ENCODE measurements at places on chromosomes 1 and 21.

GRCh38 chr1:108050911-108051629 lies 86.1 kb upstream of the VAV3 start:
- DNase-seq, result no peak
- no peak overlapping the region for H3K4me3 ChIP-seq
- no peak overlapping the region for H3K27ac ChIP-seq
- H3K4me1 ChIP-seq, result no peaks in the 10 kb centered on the region
- no peaks in the 10 kb centered on the region for H3K36me3 ChIP-seq
- peaks cover 2% of the 10 kb centered on the region for H3K27me3 ChIP-seq

DNA sequence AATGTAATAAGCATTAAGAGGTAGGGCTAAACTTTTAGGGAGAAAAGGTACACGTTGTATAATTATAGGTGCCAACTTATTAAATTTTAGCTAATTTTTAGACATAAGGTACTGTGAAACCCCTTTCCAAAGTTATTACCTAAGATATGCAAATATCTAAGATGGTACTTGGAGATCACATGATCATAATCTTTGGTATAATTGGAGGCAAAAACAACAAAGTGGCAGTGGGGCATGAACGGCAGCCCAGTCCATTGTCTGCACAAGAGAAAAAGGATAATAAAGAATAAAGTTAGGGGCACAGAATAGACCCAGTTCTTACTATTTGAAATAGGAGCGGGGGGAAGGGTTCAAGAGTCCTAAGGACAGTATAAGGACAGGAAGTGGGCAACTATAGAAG lies 51.2 kb downstream of the DESI2 start:
- H3K4me3 ChIP-seq, result no peak overlapping the region
- DNase-seq, result no peak
- H3K27ac ChIP-seq, result no peak overlapping the region
- no peaks in the 10 kb centered on the region for H3K27me3 ChIP-seq

- no peak for DNase-seq
- no peaks in the 10 kb centered on the region for H3K36me3 ChIP-seq
- no peaks in the 10 kb centered on the region for H3K27me3 ChIP-seq
- no peaks in the 10 kb centered on the region for H3K4me1 ChIP-seq
- H3K27ac ChIP-seq, result no peak overlapping the region
Observed at GRCh38 chr1:178683291-178683690, 41.8 kb upstream of the RALGPS2 start.

DNA sequence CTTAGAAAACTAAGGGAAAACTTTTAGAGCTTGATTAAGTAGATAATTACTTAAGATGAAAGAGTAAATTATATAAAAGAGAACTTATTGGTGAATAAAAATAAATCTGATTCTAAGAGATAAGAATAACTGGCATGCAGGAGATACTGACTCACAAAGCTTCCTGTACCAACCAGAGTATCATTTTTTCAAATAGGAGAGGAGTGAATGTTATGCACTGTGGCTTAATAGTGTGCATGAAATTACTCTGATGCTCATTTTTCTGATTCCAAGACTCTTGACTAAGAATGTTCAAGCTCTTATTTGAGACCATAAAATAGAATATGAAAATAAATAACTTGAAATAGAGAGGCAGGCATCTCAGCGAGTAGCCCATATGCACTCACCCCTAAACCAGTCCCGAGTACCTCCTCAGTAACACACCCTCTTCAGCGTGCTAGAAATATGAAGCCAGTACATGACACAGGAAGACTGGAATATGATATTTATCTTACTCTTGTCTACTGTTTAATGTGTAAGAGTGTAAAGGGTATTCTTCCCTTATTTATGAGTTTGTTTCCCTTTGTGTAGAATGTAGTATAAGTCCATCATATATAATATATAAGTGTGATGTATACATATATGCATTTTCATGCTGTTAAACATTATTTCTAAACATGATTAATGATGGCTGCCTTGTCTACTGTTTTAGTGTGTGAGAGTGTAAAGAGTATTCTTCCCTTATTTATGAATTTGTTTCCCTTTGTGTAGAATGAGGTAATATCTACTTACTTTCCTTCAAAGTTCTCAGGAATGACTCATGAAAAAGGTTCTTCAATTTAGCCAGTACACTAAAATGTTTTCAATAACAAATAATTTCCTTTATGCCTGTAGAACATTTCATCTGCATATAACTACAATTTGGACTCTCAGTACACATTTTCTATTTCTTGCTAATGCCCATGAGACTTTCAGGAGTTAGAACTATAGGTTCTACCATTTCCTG lies 99.2 kb upstream of the PALMD start:
- no peaks in the 10 kb centered on the region for H3K36me3 ChIP-seq
- DNase-seq, result no peak
- H3K4me3 ChIP-seq, result no peak overlapping the region
- H3K4me1 ChIP-seq, result peaks cover 21% of the 10 kb centered on the region
- no peaks in the 10 kb centered on the region for H3K27me3 ChIP-seq
- H3K27ac ChIP-seq, result peak overlapping the region; percentile 62

GRCh38 chr1:167905182-167905581 lies 8.8 kb downstream of the ADCY10 start:
- no peaks in the 10 kb centered on the region for H3K27me3 ChIP-seq
- no peak overlapping the region for H3K4me3 ChIP-seq
- DNase-seq, result no peak
- H3K27ac ChIP-seq, result no peak overlapping the region

DNA sequence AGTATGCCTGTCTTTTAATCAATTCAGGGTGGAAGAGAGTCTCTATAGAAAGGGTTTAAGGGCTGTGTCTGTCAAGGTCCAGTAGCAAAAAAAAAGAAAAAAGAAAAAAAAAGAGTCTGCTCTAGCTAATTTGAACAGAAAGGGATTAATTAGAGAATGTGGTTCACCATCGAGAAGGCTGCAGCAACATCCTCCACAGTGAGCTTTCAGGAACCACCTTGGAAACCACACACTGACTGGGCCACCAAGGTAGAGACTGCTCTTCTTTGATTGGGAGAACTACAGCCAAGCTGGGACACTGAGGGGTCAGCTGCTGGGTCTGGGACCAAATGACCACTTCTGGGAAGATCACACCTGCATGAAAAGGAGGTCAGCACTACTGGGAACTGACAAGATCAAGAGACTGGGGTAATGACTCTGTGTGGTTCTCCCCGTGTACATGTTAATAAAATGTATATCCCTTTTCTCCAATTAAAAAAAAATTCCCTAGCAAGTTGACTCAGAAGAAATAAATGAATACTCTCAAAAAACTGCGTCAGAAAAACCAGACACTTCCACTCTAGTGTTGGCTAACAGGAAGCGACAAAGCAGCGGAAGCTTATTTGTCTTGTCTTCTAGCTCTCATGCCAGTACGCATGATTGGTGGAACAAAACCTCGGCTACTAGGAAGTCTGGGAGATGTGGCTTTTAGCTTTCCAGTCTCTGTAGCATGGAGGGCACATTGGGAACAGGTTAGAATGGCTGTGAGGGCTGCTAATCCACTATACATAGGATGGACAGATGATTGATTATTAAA lies 60.0 kb upstream of the IVNS1ABP start:
- no peaks in the 10 kb centered on the region for H3K36me3 ChIP-seq
- no peak for DNase-seq
- no peak overlapping the region for H3K4me3 ChIP-seq
- no peak overlapping the region for H3K27ac ChIP-seq
